Tibial nerve (tissue), 4 donors: ENCODE measurements at places on chromosomes 7 and 10. TPM values are rescaled to one million over a fixed set of nuclear protein-coding genes. Genes with fewer than 3 reads are reported as not detected.
A peak's percentile ranks its signal among the peaks of the same experiment; 100 is the strongest.

GRCh38 chr10:58885686-58886345 is 290.6 kb upstream of the PHYHIPL start:
- H3K27me3 ChIP-seq = no peaks in the 10 kb centered on the region
- H3K4me3 ChIP-seq = no peak overlapping the region
- no peaks in the 10 kb centered on the region for H3K36me3 ChIP-seq
- no peaks in the 10 kb centered on the region for H3K4me1 ChIP-seq
- no peak for DNase-seq

DNA sequence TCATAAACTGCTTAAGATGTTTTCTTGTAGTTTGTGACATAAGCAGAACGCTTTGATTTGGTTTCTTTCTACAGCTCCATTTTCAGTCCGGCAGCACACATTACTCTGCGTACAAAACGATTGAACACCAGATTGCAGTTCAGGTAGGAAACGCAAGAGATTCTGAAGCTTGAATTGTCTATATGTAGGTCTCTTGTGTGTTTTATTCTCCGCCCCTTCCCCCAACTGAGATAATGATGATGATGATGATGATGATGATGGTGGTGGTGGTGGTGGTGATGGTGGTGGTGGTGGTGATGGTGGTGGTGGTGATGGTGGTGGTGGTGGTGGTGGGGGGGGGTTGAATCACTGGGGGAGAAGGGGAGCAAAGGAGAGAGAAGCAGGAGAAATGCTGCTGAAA is 14.4 kb downstream of the TCF7L2 start:
- H3K27ac ChIP-seq = no peak overlapping the region
- no peaks in the 10 kb centered on the region for H3K27me3 ChIP-seq
- H3K36me3 ChIP-seq = no peaks in the 10 kb centered on the region
- DNase-seq = no peak
- H3K4me1 ChIP-seq = no peaks in the 10 kb centered on the region
- H3K4me3 ChIP-seq = no peak overlapping the region

GRCh38 chr10:29479081-29479925 is 155.5 kb downstream of the SVIL start:
- H3K27me3 ChIP-seq = no peaks in the 10 kb centered on the region

GRCh38 chr10:86715156-86715795 is 41.1 kb upstream of the BMPR1A start:
- H3K27ac ChIP-seq = no peak overlapping the region
- H3K27me3 ChIP-seq = no peaks in the 10 kb centered on the region
- H3K4me1 ChIP-seq = no peaks in the 10 kb centered on the region
- no peak overlapping the region for H3K4me3 ChIP-seq
- H3K36me3 ChIP-seq = no peaks in the 10 kb centered on the region

DNA sequence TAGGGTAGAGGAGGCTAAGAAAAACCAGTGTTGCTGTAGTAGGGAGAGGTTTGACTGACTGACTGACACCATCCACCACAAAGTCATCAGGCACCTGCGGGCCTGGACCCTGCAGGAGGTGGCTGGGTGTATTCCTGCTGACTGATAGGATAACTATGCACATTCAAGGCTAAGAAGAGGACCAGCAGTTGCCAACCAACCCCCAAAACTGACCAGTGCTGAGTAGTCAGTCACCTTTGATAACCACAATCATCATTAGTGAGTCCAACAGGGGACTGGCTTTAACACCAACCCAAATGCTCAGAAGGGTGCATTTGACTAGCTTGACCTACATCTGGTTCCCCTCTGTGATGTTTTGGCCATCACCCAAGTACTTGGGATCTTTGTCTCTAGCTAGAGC is 30.5 kb downstream of the PLXNA4 start:
- DNase-seq = no peak
- no peaks in the 10 kb centered on the region for H3K36me3 ChIP-seq
- no peak overlapping the region for H3K4me3 ChIP-seq
- H3K27ac ChIP-seq = no peak overlapping the region

- no peak for DNase-seq
- H3K27ac ChIP-seq = no peak overlapping the region
- peaks cover 16% of the 10 kb centered on the region for H3K4me1 ChIP-seq
- H3K4me3 ChIP-seq = no peak overlapping the region
- no peaks in the 10 kb centered on the region for H3K36me3 ChIP-seq
These were observed 118.0 kb downstream of the WDFY4 start for GRCh38 chr10:48802611-48803071.

GRCh38 chr10:124292911-124293615 is 125.7 kb downstream of the OAT start:
- DNase-seq = no peak
- no peaks in the 10 kb centered on the region for H3K27me3 ChIP-seq
- no peak overlapping the region for H3K4me3 ChIP-seq
- H3K36me3 ChIP-seq = no peaks in the 10 kb centered on the region
- H3K27ac ChIP-seq = no peak overlapping the region

- no peaks in the 10 kb centered on the region for H3K27me3 ChIP-seq
- H3K36me3 ChIP-seq = no peaks in the 10 kb centered on the region
- peaks cover 15% of the 10 kb centered on the region for H3K4me1 ChIP-seq
- no peak overlapping the region for H3K4me3 ChIP-seq
- H3K27ac ChIP-seq = no peak overlapping the region
These were observed 112.5 kb downstream of the MAD1L1 start for GRCh38 chr7:2120251-2120660.

GRCh38 chr10:129695671-129696070 is 228.6 kb downstream of the MGMT start:
- no peaks in the 10 kb centered on the region for H3K36me3 ChIP-seq
- DNase-seq = no peak
- no peaks in the 10 kb centered on the region for H3K27me3 ChIP-seq
- H3K27ac ChIP-seq = no peak overlapping the region
- no peak overlapping the region for H3K4me3 ChIP-seq

- H3K4me3 ChIP-seq = no peak overlapping the region
- H3K27ac ChIP-seq = peak overlapping the region; percentile 58
- H3K4me1 ChIP-seq = no peaks in the 10 kb centered on the region
- no peak for DNase-seq
- no peaks in the 10 kb centered on the region for H3K36me3 ChIP-seq
These were observed 15.1 kb downstream of the SNX10 start for GRCh38 chr7:26306790-26307189.

DNA sequence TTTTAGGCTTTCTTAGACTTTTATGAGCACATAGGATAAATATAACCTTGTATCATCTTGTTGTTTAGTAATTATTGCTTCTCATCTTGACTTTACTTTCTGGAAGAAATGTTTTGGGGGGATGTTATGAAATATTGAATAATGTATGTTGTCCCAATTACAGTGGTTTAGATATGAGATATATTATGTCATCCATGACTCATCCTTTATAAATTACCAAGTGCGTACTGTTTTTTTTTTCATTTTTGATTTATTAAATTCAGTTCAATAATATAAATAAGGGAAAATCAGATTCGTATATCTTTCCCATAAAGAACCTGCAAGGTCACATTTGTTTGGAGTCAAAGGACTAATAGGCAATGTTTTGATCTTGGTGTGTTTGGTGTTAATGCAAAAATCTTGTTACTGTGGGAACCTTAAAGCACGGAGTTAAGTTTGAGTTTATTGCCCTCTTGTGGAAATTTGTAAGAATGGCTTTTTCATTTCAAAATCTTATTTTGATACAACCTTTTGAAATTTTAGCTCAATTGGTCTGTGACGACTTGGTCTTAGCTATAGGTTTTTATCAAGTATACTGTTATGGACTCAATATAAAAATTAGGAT is 108.6 kb downstream of the SRI start:
- H3K4me1 ChIP-seq = no peaks in the 10 kb centered on the region
- DNase-seq = no peak
- no peaks in the 10 kb centered on the region for H3K27me3 ChIP-seq
- H3K36me3 ChIP-seq = no peaks in the 10 kb centered on the region
- H3K27ac ChIP-seq = no peak overlapping the region
- no peak overlapping the region for H3K4me3 ChIP-seq

GRCh38 chr10:60343254-60343653 is 46.4 kb downstream of the ANK3 start:
- no peaks in the 10 kb centered on the region for H3K27me3 ChIP-seq
- peaks cover 5% of the 10 kb centered on the region for H3K4me1 ChIP-seq
- no peak overlapping the region for H3K27ac ChIP-seq
- DNase-seq = no peak

DNA sequence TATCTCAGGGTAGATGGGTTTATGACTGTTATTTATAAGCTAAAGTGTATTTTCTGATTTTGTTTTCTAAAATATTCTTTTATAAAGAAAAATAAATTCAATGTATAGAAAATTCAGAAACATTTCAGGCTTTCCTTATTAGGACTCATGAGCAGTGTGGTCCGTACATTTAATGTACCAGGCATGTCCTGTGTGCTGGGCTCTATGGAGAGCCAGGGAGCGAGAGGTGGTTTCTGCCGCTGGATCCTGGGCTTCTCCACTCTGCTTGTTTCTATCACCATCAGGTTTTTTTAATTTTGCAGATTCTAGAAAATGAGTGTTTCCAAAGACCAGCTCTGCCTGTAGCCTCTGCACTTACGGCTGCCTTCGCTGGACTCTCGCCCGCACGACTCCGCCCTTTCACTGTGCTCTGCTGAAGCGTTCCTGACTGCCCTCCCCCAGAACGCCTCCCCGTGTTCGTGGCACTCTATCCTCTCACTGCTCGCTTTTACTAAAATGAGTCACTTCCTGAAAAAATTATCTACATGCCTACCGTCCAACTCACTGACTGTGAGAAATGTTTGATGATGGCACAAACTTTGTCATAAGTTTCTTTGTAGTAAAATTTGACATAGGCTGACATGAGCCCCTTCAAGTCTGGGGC is 188.5 kb downstream of the ZMYND11 start:
- peak; percentile 46 for DNase-seq
- H3K27ac ChIP-seq = peak overlapping the region; percentile 68
- H3K4me3 ChIP-seq = no peak overlapping the region
- no peaks in the 10 kb centered on the region for H3K4me1 ChIP-seq
- no peaks in the 10 kb centered on the region for H3K36me3 ChIP-seq
- no peaks in the 10 kb centered on the region for H3K27me3 ChIP-seq

DNA sequence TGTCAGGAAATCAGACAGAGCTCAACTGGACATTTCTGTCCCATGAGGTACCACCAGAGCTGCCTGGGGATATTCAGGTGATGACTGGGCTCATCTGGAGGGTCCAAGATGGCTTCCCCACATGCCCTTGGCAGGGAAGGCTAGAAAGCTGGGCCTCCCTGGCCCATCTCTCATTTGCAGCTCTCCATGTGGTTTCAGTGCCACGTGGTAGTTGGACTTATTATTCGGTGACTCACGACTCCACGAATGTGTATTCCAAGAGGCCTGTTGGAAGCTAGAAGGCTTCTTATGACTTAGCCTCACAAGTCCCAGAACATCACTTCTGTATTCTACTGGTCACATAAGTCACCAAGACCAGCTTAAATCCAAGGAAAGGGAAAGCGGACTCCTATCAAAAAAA is 22.8 kb downstream of the NSMCE4A start:
- DNase-seq = no peak
- H3K4me1 ChIP-seq = no peaks in the 10 kb centered on the region
- no peaks in the 10 kb centered on the region for H3K27me3 ChIP-seq
- H3K27ac ChIP-seq = no peak overlapping the region
- H3K36me3 ChIP-seq = no peaks in the 10 kb centered on the region

- no peaks in the 10 kb centered on the region for H3K4me1 ChIP-seq
- H3K4me3 ChIP-seq = no peak overlapping the region
- H3K36me3 ChIP-seq = no peaks in the 10 kb centered on the region
- no peaks in the 10 kb centered on the region for H3K27me3 ChIP-seq
These were observed 12.8 kb downstream of the IFIT2 start for GRCh38 chr10:89314676-89315075.

GRCh38 chr7:132436121-132436520 is 140.1 kb downstream of the PLXNA4 start:
- H3K4me1 ChIP-seq = no peaks in the 10 kb centered on the region
- H3K36me3 ChIP-seq = no peaks in the 10 kb centered on the region
- H3K27ac ChIP-seq = no peak overlapping the region
- H3K27me3 ChIP-seq = no peaks in the 10 kb centered on the region
- DNase-seq = no peak

DNA sequence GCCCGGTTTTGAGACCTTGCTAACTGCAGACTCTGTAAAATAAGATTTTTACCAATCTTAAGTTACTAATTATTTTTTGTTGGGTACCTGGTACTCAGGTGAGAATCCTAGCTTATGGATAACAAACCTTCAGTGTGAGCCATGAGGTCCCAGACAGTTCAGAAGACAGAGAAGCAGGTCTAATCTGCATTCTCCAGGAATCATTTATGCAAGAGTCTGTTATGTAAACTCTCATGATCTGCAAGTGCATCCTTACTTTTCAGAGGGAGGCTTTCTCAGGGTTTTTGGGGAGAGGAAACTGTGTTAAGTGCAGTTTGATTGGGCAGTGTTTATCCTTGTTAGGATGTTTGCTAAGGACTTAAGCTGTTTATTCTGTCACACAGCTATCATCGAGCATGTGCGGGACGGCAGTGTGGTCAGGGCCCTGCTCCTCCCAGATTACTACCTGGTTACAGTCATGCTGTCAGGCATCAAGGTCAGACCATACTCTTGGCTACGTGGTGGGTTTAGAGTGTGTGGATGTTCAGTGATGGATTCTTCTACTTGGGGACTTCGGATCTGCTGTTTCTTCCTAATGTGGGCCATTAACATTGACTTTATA is 50.2 kb downstream of the SND1 start:
- no peak overlapping the region for H3K4me3 ChIP-seq
- no peak overlapping the region for H3K27ac ChIP-seq
- H3K27me3 ChIP-seq = no peaks in the 10 kb centered on the region
- no peaks in the 10 kb centered on the region for H3K4me1 ChIP-seq
- H3K36me3 ChIP-seq = no peaks in the 10 kb centered on the region
- DNase-seq = no peak

DNA sequence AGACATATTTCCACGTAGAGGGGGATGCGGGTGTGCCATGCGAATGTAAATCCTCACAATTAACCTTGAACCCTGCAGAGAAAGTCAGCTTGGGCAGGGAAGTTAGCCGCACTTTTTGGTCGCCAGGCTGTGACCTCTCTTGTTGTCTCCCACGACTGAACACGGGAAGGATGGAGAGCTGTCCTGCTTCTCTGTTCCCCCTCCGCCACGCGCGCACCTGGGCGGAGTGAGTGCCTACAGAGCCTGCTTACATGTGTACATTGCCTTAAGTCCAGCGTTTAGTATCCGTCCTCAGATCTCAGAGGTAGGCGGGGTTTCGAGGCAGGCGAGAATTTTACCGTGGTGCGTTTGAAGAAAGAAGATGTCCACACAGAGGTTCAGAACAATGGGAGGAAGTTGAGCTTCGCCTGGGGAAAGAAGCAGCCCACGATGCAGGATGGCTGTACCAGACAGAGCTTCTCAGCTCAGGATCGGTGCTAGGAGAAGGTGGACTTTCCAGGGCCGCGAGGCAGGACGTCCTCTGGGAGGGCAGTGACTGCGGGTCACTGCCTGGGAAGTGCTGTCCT is 482 bp upstream of the ERCC6 start:
- DNase-seq = peak; percentile 24
- H3K4me3 ChIP-seq = peak overlapping the region; percentile 90
- peak overlapping the region; percentile 87 for H3K27ac ChIP-seq
- no peaks in the 10 kb centered on the region for H3K27me3 ChIP-seq
- H3K4me1 ChIP-seq = no peaks in the 10 kb centered on the region

GRCh38 chr7:127718340-127718679 is 66.3 kb downstream of the SND1 start:
- no peaks in the 10 kb centered on the region for H3K4me1 ChIP-seq
- H3K27me3 ChIP-seq = no peaks in the 10 kb centered on the region
- no peak overlapping the region for H3K4me3 ChIP-seq
- H3K36me3 ChIP-seq = no peaks in the 10 kb centered on the region

- H3K27ac ChIP-seq = no peak overlapping the region
- H3K4me3 ChIP-seq = no peak overlapping the region
- no peaks in the 10 kb centered on the region for H3K36me3 ChIP-seq
- DNase-seq = no peak
- peaks cover 15% of the 10 kb centered on the region for H3K4me1 ChIP-seq
These were observed 1.6 kb downstream of the OLAH start for GRCh38 chr10:15045380-15045779.

CYP26C1 gene
- total RNA-seq = not detected

CCL24 gene
- not detected for total RNA-seq

CLRN3 gene
- not detected for total RNA-seq

SAMD9 gene
- total RNA-seq = 5.9 TPM

PNLIPRP1 gene
- total RNA-seq = 0.66 TPM

AOC1 gene
- not detected for total RNA-seq

INHBA gene
- 8.6 TPM for total RNA-seq

ANKRD30A gene
- total RNA-seq = 0.22 TPM
